ENCODE measurements at places on chromosomes 3 and 15.

DNA sequence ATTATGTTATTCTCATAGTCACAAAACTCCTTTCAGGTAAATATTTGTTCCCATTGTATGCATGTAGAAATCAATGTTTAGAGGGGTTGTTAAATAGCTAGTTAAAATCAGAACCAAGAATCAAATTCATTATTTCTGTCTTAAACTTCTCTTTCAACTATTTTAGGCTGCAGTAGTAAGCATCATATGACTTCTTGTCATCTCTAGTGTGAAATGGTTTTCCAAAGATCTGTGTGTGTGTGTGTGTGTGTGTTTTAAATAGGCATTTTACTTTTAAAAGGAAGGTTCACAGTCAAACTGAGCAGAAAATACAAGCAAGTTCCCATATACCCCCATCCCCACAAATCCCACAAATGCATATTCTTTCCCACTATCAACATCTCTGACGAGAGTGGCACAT, 506.5 kb downstream of the LPP start:
- DNase-seq = no peak

DNA sequence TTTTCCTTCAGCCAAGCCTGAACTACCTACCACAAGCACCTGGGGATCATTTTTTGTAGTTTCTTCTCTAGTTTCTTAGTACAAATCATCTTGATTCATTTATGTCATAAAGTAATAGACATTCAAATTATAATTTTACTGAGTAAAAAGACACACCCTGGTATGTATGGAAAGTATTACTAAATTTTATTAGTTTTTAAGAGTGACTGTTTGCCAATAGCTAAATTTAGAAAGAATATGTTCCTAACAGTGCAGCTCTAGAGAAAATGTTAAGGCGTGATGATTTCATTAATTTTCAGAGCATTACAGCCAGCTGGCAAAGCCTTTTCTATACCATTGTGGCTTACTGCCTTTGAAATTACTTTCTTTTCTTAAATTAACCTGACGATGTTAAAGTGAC, 612.0 kb upstream of the KCNMB2 start:
- DNase-seq = no peak

GRCh38 chr15:68603951-68604350, 25.2 kb downstream of the CORO2B start:
- DNase-seq = no peak

DNA sequence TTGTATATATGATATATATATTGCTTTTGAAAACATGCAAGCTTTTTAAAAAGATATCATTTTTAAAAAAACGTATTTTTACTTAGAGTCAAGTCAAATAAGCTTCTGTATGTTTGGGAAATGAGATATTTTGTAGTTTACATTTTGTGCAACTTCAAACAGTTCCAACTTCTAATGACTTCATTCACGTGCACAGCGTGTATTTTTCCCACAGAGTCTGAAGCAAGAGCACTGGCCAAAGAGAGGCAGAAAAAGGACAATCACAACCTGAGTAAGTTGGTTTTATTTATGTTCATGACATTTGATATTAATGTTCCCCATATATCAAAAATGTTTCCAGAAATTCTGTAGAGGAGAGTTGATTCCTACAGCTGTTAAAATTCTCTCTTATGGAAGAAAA, 47.9 kb upstream of the SAMMSON start:
- no peak for DNase-seq

- no peak for DNase-seq
Measured at GRCh38 chr3:51519848-51520247, 18.7 kb upstream of the RAD54L2 start.

- DNase-seq = no peak
Measured at GRCh38 chr15:69098771-69099170, 61.7 kb upstream of the GLCE start.

DNA sequence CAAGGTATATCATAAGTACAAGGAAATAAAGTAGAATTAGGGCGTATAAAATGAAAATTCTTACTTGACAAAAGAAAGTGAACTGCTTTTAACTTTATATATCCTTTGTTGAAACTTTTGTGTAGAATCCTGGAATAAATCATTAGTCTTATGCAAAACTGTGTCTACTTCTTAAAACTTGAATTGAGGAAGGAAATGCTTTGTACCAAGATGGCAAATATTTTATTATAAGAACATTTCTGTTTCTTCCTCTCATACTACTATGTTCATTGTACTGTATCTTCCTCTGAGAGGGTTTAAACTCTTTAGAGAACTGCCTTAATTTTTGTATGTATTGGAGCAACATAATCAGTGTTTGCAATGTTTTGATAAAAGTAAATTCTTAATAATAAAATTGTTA, 42.0 kb downstream of the RASA2 start:
- no peak for DNase-seq

DNA sequence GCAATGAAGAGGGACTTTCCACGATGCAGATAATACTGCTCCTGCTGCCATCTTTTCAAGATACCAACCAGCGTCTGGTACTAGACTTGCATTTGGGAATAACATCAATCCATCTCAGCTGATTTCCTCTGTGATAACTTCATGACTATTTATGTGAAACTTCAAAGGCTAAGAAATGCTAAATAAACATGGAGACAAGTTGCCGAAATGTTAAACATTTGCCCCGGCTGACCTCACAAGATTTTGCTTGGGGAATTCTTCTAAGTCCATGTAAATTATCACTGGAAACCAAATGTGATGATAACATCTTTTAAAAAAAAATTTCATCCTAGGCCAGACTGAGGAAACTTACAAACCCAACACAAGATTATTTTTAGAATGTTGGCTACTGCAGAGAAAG, 185.8 kb upstream of the PRICKLE2 start:
- no peak for DNase-seq

DNA sequence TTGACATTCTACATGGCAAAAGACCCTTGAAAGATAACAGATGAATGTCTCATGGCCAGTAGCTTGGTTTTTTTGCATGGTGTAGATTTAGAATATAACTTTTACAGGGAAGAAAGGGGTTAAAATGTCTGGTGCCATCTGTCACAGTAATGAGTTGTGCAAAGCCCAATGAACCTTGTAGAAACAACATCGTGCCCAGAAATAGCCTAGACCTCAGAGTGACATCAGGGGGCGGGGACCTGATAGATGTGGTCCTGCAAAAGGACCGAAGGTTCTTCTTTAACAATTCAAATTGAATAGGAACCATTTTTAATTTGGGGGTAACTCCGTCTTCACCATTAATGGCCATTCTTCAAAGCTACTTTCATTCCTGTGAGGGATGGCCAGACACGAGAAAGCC, 254.1 kb upstream of the CTDSPL start:
- no peak for DNase-seq

GRCh38 chr15:67187351-67187854, 67.1 kb downstream of the AAGAB start:
- no peak for DNase-seq

DNA sequence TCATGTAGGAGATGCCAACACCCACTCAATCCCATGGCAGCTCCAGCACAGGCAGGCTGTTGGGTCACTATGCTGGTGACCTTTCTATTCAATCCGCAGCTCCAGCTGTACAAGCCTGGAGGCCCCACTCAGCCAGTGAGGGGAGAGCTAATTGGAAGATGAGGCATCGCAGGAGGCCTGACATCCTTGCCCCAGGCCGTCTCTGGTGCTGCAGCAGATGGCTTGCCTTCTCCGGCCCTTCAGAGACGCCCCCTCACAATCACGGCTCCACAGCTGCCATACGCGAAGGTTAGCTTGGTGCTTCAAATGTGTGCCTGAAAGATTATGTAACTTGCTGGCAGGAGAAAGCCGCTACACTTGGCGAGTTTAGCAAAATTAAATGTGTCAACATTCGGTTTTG, 104.2 kb upstream of the CLSTN2 start:
- DNase-seq = no peak

DNA sequence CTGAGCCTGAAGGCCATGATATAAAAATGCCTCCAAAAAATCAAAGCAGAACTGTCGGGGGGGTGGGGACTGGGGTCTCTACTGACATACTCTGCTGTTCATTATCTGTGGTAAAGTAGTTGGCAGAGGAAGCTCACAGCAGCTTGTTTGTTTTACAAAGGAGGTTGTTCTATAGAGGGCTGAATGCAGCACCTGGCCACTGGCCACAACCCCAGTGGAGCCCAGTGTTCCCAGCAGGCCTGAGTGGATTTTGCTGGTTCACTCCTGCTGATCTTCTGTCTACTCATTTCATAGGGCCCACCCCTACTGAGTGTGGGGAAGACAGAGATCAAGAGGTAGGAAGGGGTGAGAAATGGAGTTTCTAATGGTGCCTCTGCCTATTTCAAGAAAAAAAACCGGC, 125.5 kb downstream of the DIPK2A start:
- no peak for DNase-seq

GRCh38 chr3:136604961-136605360, 147.2 kb downstream of the STAG1 start:
- DNase-seq = no peak

DNA sequence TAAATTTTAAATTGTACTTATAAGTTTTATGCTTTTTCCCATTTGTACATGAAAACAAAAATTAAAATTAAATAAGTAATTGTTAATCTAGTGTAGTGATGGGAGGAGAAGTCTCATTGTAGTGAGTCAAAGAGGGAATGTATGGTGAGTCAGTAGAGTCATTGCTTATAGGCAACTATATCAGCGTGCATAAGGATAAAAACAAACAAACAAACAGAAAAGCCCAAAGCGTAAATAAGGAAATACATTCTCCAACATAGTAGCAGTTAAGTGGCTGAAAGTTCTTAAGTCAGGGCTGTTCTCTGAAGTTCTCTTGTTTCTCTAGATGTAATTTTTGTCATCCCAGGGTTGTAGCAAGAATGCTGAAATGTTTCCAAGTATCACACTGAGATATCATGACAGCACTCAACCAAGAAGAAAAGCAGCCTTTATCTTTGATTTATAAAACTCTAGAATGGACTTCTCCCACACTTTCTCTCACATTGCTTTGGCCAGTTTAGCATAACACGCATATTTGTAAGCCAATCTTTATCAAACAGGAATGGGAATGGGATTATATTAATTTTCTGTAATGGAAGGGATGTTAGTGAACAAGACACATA, 184.1 kb upstream of the TP63 start:
- no peak for DNase-seq

- DNase-seq = no peak
Measured at GRCh38 chr15:58352026-58352929, 79.5 kb upstream of the LIPC start.
